ENCODE measurements at places on chromosomes 4 and X.

DNA sequence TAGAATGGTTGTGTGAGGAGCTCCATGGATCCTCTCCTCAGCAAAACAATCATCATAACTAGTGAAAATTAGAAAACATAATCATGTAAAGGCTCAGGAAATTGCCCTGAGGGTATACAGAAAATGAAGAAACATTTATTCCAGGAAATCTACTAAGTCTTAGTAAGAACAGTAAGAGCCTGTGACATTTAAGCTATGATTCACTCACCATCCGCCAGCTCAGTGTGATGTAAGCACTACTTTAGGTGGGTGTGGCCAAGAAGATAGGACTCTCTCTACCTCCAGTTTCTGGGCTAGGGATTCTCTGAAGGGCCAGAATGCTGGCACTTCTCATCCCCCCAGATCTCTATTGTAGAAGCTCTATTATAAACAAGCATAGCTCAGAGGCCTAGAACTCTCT is 147.5 kb downstream of the DLG3 start:
- DNase-seq = no peak
- H3K4me3 ChIP-seq = no peak overlapping the region
- H3K27ac ChIP-seq = no peak overlapping the region
- no peaks in the 10 kb centered on the region for H3K4me1 ChIP-seq

- H3K4me3 ChIP-seq = peak overlapping the region; percentile 87
- peaks cover 10% of the 10 kb centered on the region for H3K36me3 ChIP-seq
- H3K4me1 ChIP-seq = peaks cover 17% of the 10 kb centered on the region
- peak; percentile 5 for DNase-seq
- H3K27me3 ChIP-seq = no peaks in the 10 kb centered on the region
These were observed 1.3 kb downstream of the LCORL start for GRCh38 chr4:18020145-18020670.

DNA sequence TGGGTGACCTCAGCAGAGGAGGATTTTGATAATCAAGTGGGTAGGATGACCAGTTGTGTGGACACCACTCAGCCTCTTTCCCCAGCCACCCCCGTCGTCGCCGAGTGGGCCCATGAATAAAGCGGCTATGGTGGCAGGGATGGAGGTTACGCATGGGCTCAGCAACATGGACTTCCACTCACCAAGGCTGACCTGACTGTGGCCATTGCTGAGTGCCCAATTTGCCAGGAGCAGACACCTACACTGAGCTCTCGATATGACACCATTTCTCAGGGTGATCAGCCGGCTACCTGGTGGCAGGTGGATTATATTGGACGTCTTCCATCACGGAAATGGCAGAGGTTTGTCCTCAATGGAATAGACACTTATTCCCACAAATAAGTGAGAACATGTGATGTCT is 361.3 kb downstream of the KLHL4 start:
- DNase-seq = no peak
- H3K27ac ChIP-seq = no peak overlapping the region
- H3K4me1 ChIP-seq = peaks cover under 1% of the 10 kb centered on the region
- peaks cover 4% of the 10 kb centered on the region for H3K36me3 ChIP-seq
- no peak overlapping the region for H3K4me3 ChIP-seq

DNA sequence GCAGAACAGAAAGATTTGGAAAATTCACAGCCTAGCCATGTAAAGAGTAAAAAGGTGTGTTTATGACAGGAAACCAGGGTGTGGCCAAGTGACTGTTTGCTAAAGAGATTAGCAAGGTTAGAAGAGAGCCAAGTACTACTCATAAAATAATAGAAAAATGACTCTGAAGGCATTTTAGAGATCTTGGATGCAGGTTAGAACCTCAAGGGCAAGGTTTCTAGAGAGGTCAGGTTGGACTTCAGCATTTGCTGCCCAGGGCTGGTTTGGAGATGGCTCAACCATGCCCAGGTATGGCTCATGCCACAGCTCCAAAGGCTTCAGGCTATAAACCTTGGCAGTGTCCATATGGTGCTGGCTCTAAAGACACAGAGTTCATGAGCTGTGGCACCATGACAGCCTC is 40.6 kb upstream of the ADGRA3 start:
- no peaks in the 10 kb centered on the region for H3K27me3 ChIP-seq
- no peak for DNase-seq
- no peak overlapping the region for H3K27ac ChIP-seq
- H3K4me3 ChIP-seq = no peak overlapping the region
- no peaks in the 10 kb centered on the region for H3K36me3 ChIP-seq

- H3K4me1 ChIP-seq = no peaks in the 10 kb centered on the region
- H3K4me3 ChIP-seq = no peak overlapping the region
- H3K27me3 ChIP-seq = no peaks in the 10 kb centered on the region
- DNase-seq = no peak
- peaks cover 14% of the 10 kb centered on the region for H3K36me3 ChIP-seq
These were observed 5.7 kb downstream of the TCEAL3 start for GRCh38 chrX:103613362-103613890.

GRCh38 chrX:2664502-2664901 is 26.6 kb upstream of the CD99 start:
- no peak for DNase-seq
- H3K36me3 ChIP-seq = peaks cover 3% of the 10 kb centered on the region
- peak overlapping the region; percentile 65 for H3K27ac ChIP-seq
- no peak overlapping the region for H3K4me3 ChIP-seq
- no peaks in the 10 kb centered on the region for H3K27me3 ChIP-seq

- DNase-seq = no peak
- no peaks in the 10 kb centered on the region for H3K4me1 ChIP-seq
- no peaks in the 10 kb centered on the region for H3K27me3 ChIP-seq
- no peaks in the 10 kb centered on the region for H3K36me3 ChIP-seq
- H3K4me3 ChIP-seq = no peak overlapping the region
These were observed 183.3 kb downstream of the ZIC3 start for GRCh38 chrX:137749246-137749645.

GRCh38 chr4:117817301-117817700 is 217.0 kb upstream of the NDST3 start:
- no peaks in the 10 kb centered on the region for H3K4me1 ChIP-seq
- no peak overlapping the region for H3K27ac ChIP-seq
- no peaks in the 10 kb centered on the region for H3K27me3 ChIP-seq
- H3K36me3 ChIP-seq = no peaks in the 10 kb centered on the region

GRCh38 chr4:88751258-88752075 is 53.8 kb upstream of the NAP1L5 start:
- peaks cover 9% of the 10 kb centered on the region for H3K36me3 ChIP-seq
- no peak overlapping the region for H3K27ac ChIP-seq
- DNase-seq = no peak
- no peak overlapping the region for H3K4me3 ChIP-seq
- H3K4me1 ChIP-seq = no peaks in the 10 kb centered on the region

GRCh38 chr4:24470666-24471485 is 113.5 kb downstream of the DHX15 start:
- H3K4me1 ChIP-seq = peaks cover 31% of the 10 kb centered on the region
- peaks cover 11% of the 10 kb centered on the region for H3K36me3 ChIP-seq
- H3K27me3 ChIP-seq = peaks cover 88% of the 10 kb centered on the region
- no peak for DNase-seq
- peak overlapping the region; percentile 90 for H3K4me3 ChIP-seq

GRCh38 chr4:125501090-125501489 is 186.3 kb downstream of the FAT4 start:
- H3K4me1 ChIP-seq = no peaks in the 10 kb centered on the region
- DNase-seq = no peak
- no peak overlapping the region for H3K27ac ChIP-seq
- no peaks in the 10 kb centered on the region for H3K27me3 ChIP-seq
- H3K4me3 ChIP-seq = no peak overlapping the region

DNA sequence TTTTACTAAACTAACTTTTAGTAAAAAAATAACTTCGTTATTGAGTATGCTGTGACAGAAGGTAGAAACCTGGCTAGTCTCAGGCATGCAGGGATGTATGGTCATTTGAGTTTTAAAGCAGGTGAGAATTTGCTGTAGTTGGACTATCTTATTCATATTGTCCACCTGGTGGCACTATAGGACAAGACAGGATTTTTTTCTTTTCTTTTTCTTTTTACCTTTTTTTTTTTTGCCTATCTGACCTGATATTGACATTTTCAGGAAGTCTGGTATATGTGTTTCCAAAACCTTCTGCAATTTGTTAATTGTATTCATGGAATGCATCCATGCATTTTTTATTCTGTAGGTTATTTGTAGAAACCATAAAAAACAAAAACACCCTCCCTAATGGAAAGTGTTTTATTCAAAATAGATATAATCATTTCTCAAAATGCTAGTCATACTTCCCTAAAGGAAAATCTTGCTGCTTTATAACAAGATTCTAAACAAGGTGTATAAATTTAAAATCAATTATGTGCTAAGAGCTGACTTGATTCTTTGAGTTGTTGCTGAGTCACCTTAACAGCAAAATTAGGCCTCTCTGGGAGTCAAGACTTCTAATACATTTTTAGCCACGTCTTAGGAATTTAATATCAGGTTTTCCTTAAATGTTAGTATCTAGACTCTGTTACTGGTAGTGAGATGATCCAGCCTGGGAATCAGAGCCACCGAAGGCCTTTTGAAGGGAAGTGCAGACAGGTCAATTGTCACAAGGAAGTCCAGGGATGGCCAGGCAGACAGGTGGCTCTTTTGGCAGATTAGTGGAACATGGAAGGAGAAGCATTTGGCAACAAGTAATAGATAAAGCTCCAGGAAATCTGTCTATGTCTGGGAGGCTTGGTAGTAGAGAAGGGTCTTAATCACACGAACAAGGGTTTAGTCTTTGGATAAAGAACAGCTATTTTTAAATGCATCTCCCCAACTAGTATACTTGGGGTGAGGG is 201.3 kb upstream of the GNPDA2 start:
- no peak overlapping the region for H3K4me3 ChIP-seq
- no peaks in the 10 kb centered on the region for H3K4me1 ChIP-seq
- no peaks in the 10 kb centered on the region for H3K27me3 ChIP-seq
- no peak for DNase-seq
- no peak overlapping the region for H3K27ac ChIP-seq

DNA sequence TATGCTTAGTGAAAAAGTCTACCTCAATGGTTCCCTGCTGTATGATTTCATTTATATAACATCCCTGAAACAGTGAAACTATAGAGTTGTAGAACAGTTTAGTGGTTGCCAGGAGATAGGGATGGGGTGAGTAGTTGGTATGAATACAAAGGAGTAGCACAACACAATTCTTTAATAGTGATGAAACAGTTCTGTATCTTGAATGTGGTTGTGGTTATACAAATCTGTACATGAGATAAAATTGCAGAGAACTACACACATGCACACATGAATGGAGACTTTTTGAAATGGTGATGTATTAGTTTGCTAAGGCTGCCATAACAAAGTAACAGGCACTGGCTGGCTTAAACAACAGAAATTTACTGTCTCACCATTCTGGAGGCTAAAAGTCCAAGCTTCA is 677.1 kb downstream of the ADGRL3 start:
- H3K36me3 ChIP-seq = no peaks in the 10 kb centered on the region
- no peak overlapping the region for H3K4me3 ChIP-seq
- DNase-seq = no peak
- no peaks in the 10 kb centered on the region for H3K4me1 ChIP-seq
- no peak overlapping the region for H3K27ac ChIP-seq
- H3K27me3 ChIP-seq = no peaks in the 10 kb centered on the region

DNA sequence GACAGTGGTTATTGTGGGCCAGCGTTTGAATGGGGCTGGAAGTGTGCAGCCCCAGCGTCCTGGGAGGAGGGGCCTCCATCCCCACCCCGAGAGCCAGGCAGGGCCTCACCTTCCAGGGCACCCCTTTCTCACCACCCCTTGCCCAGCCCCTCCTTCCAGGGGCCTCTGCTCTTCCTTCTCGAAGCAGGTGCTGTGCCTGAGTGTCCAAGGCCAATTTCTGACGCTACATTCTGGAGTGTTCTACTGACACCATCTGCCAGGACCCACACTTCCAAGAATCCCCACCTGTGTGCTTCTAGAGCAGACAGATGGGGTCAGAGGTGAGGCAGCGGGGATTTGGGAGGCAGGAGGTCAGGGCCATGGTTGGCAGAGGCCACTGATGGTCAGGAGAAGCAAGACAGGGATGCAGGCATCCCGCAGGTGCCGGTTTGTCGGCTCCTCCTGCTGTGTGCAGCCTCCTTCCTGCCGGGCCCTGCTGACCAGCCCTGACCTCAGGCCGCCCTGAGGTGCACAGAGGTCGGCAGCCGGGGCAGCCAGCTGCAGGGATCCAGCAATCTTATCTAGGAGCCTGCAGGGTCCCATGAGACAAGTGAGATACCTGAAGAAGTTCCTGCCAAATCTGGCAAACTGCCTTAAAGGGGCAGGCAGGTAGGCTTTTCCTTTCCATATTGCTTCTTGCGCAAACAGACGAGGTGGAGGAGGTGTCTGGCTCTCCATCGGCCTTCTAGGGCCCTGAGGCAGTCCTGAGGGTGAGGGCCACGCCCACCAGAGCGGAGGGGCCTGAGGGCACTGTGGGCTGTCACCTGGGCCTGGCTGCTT is 18.8 kb downstream of the MSANTD1 start:
- no peaks in the 10 kb centered on the region for H3K27me3 ChIP-seq
- peak overlapping the region; percentile 49 for H3K27ac ChIP-seq
- DNase-seq = no peak
- peaks cover 3% of the 10 kb centered on the region for H3K4me1 ChIP-seq
- H3K4me3 ChIP-seq = no peak overlapping the region

GRCh38 chr4:74793757-74794381 is 454 bp downstream of the BTC start:
- DNase-seq = no peak
- peaks cover 39% of the 10 kb centered on the region for H3K27me3 ChIP-seq
- no peak overlapping the region for H3K27ac ChIP-seq

- no peaks in the 10 kb centered on the region for H3K4me1 ChIP-seq
- H3K27ac ChIP-seq = no peak overlapping the region
- no peak overlapping the region for H3K4me3 ChIP-seq
- H3K36me3 ChIP-seq = no peaks in the 10 kb centered on the region
These were observed 648.3 kb downstream of the GABRG1 start for GRCh38 chr4:45475548-45475947.

All from effector memory CD8-positive, alpha-beta T cell (primary cell).